ENCODE measurements at places on chromosomes 7 and 10.

- no peak for DNase-seq
These were observed 239.7 kb upstream of the SEMA3D start for GRCh38 chr7:85426487-85426960.

DNA sequence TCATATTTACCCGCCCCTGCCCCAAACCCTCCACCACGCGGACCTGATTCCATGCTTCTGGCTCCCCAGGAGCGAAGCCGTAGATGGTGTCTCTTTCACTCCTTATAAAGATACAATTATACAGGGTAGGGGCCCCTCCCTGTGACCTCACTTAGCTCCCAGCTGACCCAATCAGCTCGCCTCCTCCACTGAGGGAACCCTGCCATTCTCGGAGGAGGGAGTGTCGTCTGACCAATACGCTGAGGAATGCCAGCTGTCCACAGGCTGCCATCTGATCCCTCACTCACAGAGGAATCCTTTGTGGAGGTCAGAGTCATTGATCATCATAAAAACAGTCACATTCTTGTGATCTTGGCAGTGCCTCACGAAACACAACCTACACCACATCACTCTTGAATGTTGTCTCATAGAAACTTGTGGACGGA, 67.5 kb upstream of the INSIG1 start:
- no peak for DNase-seq

- peak; percentile 25 for DNase-seq
These were observed 678 bp downstream of the SH2B2 start for GRCh38 chr7:102287111-102287980.

- DNase-seq = no peak
These were observed 270.8 kb downstream of the BBS9 start for GRCh38 chr7:33400214-33400538.

GRCh38 chr10:103854686-103855391, 537 bp downstream of the SH3PXD2A start:
- peak; percentile 13 for DNase-seq

- no peak for DNase-seq
These were observed 37.6 kb upstream of the ELFN1 start for GRCh38 chr7:1632506-1632905.

- DNase-seq = no peak
These were observed 475 bp downstream of the NEUROD6 start for GRCh38 chr7:31340051-31340450.

GRCh38 chr10:11409357-11409756, 202.1 kb downstream of the USP6NL start:
- DNase-seq = no peak

DNA sequence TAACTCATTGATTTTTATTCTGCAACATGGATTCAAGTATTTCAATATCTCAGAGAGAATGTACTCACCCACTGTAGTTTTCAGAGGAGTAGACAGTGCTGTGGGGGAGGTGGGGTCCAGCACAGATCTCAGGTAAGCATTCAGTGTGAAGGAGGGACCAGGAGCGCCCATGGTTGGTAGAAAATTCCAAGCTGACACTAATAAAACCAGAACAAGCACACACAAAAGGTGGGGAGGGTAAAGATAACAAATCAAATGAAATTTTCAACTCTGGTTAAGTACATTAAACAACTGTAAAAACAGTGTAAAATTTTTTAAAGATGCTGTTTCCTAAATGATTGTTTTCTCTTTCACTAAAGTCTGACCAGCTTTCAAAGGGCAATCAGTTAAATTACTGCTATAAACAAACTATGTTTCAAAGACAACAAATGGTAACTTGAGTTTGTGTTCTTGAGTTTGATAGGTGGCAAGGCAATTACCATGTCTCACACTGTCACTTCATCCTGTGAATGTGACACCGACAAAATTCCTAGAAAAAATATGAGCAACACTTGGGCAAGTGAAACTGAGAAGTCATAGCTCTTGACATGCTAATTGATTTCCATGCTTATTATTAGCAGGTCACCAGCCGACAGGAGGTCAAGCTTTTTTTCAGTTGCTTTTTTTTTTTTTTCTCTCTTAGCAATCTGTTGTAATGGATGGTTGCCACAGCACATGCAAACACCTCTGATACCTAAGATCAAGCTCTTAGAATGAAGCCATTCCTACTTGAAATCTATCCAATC, 205.8 kb upstream of the SLC26A5 start:
- no peak for DNase-seq

GRCh38 chr7:151695951-151696541, 176.4 kb upstream of the RHEB start:
- no peak for DNase-seq
